ENCODE measurements at places on chromosomes 5 and 9. TPM values are rescaled to one million over a fixed set of nuclear protein-coding genes. Genes with fewer than 3 reads are reported as not detected.

- DNase-seq = no peak
Observed at GRCh38 chr5:33300209-33300742, 140.5 kb upstream of the TARS1 start.

GRCh38 chr5:17088051-17088450 is 129.4 kb upstream of the BASP1 start:
- DNase-seq = no peak

DNA sequence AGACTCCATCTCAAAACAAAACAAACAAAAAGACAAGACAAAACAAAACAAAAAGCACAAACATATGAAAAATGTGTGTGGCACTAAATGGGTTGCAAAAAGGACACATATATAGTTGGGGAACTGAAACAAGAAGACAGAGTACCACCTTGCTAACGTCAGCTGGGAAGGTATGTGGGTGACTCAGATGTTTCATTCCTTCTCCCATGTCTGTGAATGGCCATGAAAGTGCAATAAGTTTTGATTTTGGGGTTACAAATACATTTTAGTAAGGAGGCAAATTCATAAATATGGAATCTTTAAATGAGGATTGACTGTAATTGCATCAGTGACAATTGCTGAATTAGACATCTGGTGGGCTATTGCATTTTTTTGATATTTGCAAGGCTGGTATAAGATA is 81.6 kb upstream of the KLF4 start:
- no peak for DNase-seq

- DNase-seq = no peak
Observed at GRCh38 chr5:110899566-110900412, 161.0 kb downstream of the SLC25A46 start.

- DNase-seq = no peak
Observed at GRCh38 chr9:134272302-134273023, 53.8 kb upstream of the RXRA start.

DNA sequence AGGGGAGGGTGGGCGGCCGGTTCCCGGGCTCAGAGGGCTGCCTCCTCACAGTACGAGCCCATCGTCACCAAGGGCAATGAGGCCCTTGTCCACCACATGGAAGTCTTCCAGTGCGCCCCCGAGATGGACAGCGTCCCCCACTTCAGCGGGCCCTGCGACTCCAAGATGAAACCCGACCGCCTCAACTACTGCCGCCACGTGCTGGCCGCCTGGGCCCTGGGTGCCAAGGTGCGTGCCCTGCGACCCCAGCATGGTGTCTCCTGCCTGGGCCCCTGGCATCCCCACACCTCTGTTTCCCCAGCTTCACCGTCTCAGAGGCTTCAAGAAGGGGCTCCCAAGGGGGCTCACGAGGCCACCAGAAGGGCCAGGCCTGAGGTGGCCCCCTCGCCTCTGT is 7.2 kb downstream of the DBH start:
- DNase-seq = no peak

DNA sequence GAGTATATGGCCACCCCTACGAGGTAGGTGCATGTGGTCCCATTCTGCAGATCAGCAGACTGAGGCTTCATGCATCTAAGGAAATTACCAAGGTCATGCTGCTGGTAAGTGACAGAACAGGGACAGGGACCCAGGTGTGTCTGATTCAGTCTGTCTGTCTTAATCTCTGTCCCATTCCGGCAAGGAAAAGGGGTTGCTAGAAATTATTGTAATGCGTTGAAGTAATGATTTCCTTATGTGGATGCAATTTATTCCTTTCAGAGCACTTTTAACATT is 76.8 kb downstream of the AMBP start:
- DNase-seq = no peak

The C9orf43 gene
- 0.45 TPM for total RNA-seq

The PCDH12 gene
- total RNA-seq = not detected

GRCh38 chr5:129477532-129477931 is 17.4 kb downstream of the ADAMTS19 start:
- no peak for DNase-seq

The RNF14 gene
- total RNA-seq = 31.4 TPM

The SH3GL2 gene
- not detected for total RNA-seq

The EPB41L4B gene
- not detected for total RNA-seq

The UAP1L1 gene
- 11.6 TPM for total RNA-seq

GRCh38 chr9:97362777-97363545 is 48.9 kb upstream of the TDRD7 start:
- no peak for DNase-seq

The SLC1A3 gene
- total RNA-seq = 0.67 TPM

- DNase-seq = no peak
Observed at GRCh38 chr9:121672986-121673385, 21.6 kb downstream of the DAB2IP start.

- DNase-seq = no peak
Observed at GRCh38 chr5:96489532-96489931, 56.5 kb upstream of the PCSK1 start.

DNA sequence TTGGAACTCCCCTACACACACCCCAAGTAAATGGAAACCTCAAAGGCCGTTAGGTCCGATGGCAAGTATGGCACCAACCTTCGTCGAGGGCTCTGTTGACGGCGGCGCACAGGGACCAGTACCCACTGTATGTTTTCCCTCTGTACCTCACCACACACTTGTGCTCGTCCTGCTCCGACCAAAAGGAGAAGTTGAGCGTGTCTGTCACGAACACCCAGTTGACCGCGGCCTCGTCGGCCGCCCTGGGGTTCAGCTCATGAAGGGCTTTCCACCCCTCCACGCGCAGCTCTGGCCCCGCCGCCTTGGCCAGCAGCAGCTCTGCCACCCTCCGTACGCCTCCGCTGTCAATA is 24.0 kb downstream of the HNRNPK start:
- DNase-seq = no peak

DNA sequence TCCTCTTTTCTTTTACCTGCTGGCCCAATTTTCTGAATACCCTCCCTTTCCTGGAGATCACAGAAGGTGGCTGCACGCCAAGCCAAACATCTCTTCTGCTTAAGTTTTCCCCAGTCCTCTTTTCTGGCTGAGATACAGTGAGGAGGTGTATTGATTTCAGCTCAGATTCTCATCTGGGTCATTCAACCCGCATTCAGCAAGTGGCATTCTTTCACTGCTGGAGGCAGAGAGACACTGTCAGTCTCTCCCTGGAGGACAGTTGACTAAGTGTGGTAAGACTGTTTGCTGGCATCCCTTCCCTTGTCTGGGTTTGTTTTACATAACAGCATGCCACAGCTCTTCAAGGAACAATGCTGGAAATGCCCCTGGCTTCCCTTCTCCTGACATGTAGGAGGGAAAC is 60.5 kb downstream of the GABRG2 start:
- DNase-seq = no peak

GRCh38 chr5:31861601-31862000 is 222.7 kb downstream of the PDZD2 start:
- no peak for DNase-seq

DNA sequence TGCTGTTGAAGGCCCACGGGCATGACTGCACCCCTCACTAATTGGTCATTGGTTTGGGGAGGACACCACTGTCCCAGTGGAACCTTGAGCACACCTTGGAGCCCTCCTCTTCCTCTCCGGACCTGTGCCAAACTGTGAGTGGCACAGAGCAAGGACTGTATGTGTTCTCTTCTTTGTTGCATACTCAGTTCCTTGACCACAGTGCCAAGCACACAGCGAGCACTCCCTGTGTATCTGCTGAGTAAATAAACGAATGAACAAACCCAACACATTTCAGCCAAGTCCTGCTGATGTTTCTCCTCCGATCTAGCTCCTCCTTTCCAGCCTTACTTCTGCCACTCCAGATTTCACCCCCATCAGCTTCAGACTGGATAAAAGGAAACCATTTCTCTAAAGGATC is 2.7 kb upstream of the TRIM52 start:
- no peak for DNase-seq

Measured in naive thymus-derived CD4-positive, alpha-beta T cell (primary cell).